ENCODE measurements at places on chromosomes 13 and 19.
A peak's percentile ranks its signal among the peaks of the same experiment; 100 is the strongest.

- DNase-seq, result no peak
Measured at GRCh38 chr13:79767126-79767525, 286.2 kb downstream of the NDFIP2 start.

GRCh38 chr19:31548941-31549340, 199.7 kb upstream of the TSHZ3 start:
- DNase-seq, result peak; percentile 5

DNA sequence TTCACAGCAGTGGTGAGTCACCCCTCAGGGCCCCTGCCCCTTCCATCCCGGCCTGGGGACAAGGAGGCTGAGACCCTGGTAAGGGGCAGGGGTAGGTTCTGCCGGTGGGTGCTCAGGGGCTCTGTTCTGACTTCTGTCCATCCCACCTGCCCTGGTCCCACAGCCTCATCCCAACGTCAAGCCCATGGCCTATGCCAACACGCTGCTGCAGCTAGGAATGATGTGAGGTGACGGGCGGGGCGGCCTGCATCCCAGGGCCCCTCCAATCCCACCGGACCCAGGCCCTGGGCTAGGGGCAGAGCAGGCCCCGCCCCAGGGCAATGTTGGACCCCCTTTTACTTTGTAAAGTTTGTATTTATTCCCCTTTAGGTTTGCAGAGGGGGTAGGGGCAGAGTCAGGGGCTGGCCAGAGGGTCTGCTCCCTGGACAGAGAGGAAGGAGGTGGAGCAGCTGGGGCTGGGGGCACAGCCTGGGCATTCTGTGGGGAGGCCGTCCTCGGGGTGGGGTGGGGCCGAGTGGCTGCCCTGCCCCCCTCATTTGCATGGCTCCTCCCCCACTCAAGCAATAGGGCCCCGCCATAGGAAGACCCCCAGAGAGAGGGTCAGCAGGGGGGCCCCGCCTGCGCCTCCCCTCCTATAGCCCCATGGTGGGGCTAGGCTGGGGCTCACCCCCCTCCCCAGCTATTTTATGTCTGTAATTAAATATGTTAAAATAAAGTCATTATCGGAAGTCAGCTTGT, 23.1 kb downstream of the CCDC8 start:
- DNase-seq, result no peak

GRCh38 chr13:99376924-99377323, 69.7 kb upstream of the GPR183 start:
- no peak for DNase-seq

DNA sequence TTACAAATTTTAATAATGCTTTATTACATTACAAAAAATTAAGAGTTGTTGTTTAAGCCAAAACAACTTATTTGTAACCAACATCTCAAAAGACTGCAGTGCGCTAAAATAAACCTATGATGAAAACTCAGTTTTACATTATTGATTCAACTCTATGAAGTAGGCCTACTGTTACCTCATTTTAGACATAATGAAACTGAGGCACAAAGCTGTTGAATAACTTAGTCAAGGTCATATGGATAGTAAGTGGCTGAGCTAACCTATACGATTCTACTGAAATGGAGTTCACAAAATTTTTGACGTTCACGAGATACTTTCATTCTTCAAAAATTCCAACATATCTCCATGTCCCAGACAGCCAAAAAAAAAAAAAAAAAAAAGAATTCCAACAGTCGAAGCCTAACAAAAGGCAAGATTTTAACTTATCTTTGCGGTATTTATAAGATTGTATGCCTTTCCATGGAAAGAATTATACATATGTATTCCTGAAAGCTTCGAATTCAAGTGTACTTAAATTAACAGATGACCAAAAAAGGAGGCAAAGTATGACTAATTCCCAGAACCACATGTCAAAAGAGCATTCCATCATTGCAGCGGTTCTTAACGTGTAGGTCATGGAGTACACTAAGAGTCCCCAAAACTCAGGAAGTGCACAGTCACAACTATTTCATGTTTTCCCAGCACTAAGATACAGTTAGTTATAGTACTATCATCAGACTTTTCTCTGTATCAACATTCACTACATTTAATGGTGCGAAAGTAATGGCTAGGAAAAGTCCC, 69.4 kb downstream of the PSPC1 start:
- DNase-seq, result peak; percentile 34

- DNase-seq, result peak; percentile 40
Measured at GRCh38 chr19:10219678-10220077, 11.5 kb downstream of the S1PR2 start.

GRCh38 chr13:63435667-63436324, 2020.1 kb upstream of the PCDH20 start:
- DNase-seq, result no peak

GRCh38 chr13:19834704-19835103, 28.7 kb downstream of the ZMYM5 start:
- no peak for DNase-seq

DNA sequence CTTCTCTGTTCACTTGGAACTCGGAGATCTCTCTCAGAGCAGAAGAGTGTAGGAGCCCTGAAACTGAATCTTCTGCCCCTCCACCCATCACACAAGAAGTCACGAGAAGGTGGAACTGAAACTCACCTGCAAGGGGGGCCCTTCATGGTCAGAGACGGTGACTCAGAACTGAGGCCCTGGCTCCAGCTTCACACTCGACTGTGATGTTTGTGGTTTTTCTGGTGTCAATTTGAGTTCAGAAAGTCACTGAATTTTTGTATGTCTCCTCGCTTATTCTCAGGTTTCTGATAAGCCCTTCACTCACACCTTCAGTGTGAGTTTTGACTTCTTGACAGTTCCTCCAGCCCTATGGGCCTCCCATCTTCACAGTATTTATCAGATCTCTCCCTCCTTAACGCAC, 23.1 kb downstream of the SIGLEC5 start:
- no peak for DNase-seq

- no peak for DNase-seq
Measured at GRCh38 chr13:21371011-21371410, 88.1 kb downstream of the ZDHHC20 start.

DNA sequence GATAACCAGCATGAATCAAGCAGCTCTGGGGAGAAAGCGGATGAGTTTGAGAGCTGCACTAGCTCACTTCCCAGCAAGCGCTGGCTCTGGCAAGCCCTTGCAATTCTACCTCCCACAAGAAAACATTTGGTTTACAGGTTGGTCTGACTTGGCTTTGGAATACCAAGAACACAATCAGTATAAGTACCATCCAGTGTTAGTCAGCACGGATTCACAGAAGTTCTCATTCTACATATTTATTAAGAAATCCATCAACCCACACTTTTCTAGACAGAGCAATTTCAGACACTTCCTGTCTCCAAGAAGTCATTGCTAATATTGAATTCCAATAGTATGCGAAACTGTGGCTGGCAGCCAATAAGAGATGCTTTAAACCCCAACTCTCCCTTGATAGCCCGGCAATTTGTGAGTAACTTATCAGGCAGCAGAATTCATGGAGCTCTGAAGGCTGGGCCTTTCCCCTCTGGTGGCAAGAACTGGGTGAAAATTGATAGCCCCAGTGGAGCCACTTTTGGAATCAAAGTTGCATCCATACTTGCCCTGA, 59.4 kb upstream of the WASF3 start:
- DNase-seq, result no peak

GRCh38 chr19:28864577-28865042, 348.3 kb downstream of the UQCRFS1 start:
- no peak for DNase-seq

- DNase-seq, result no peak
Measured at GRCh38 chr13:31067416-31068118, 94.1 kb downstream of the HSPH1 start.

- DNase-seq, result peak; percentile 51
Measured at GRCh38 chr19:2969104-2969504, 8.3 kb upstream of the TLE6 start.

GRCh38 chr13:33884531-33885220, 66.7 kb downstream of the RFC3 start:
- DNase-seq, result no peak

DNA sequence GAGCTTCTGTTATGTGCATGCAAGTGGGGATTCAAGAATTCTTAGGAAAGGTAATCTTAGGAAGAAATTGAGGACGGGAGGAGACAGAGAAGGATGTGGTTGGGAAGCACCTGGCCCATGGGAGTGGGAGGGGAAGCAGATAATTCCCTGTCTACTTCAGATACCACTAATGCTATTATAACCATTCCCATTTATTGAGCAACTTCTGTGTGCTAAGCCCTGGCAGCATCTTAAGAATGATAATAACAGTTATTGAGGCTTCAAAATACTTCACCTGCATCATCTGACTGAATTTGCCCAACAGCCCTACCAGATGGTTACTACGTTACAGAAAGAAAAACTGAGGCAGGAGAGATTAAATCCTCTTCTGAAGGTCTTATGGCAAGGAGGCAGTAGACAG, 1.4 kb downstream of the EPS8L1 start:
- DNase-seq, result no peak

- no peak for DNase-seq
Measured at GRCh38 chr13:42600943-42601342, 27.0 kb downstream of the TNFSF11 start.

DNA sequence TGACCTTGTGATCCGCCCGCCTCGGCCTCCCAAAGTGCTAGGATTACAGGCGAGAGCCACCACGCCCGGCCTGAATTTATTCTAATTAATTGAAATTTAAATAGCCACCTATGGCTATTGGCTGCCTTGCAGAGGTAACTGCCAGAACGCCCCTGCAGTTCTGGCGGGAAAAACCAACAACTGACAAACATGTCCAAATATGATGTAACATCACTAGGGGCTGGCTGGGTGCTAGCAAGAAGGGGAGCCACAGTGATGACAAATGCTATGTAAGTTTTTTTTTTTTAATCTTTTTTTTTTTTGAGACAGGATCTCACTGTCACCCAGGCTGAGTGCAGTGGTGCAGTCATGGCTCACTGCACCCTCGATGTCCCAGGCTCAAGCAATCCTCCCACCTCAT, 12.9 kb downstream of the ZSWIM9 start:
- DNase-seq, result no peak

Measured in suppressor macrophage (primary cell).